ENCODE measurements at places on chromosomes 3 and 15.

GRCh38 chr3:10047876-10048275, 21.6 kb downstream of the FANCD2 start:
- DNase-seq: no peak

DNA sequence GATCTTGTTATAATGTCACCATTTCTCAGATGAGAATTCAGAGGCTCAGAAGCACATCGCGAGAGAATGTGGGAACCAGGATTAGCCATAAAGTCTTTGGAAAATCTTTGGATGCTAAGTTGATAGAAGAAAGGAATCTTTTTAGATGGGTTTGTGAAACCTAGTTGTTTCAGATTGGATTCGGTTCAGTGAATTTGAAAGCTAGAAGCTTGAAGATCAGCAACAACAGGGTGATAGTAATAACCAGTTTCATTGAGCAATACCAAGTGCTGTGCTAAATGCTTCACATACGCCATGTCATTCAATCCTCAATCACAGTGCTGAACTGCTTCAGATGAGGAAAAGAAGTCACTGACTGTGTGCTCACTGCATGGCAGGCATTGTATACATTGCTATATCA, 47.4 kb upstream of the MITF start:
- DNase-seq: no peak

GRCh38 chr3:20811631-20812030, 625.6 kb upstream of the SGO1 start:
- no peak for DNase-seq

DNA sequence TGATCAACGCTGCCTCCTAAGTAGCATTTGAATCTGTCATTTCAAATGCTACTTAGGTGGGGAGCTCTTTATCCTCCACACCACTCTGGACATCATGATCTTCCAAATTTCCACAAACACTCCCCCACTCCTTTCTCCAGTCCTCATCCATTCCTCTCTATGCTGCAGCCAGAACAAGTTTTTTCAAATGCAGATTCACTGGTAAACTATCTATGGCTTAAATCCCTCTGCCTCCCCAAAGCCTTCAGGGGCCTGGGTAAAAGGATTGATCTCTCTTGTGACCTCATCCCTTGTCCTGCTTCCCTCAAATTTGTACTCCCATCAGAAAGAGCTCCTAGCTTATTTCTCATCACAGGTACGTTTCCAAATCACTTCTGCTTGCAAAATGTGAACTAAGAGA, 1.3 kb upstream of the AEN start:
- no peak for DNase-seq

- peak; percentile 47 for DNase-seq
Measured at GRCh38 chr3:43223670-43224364, 62.5 kb upstream of the SNRK start.

GRCh38 chr3:70028361-70028760, 28.8 kb downstream of the SAMMSON start:
- DNase-seq: no peak

DNA sequence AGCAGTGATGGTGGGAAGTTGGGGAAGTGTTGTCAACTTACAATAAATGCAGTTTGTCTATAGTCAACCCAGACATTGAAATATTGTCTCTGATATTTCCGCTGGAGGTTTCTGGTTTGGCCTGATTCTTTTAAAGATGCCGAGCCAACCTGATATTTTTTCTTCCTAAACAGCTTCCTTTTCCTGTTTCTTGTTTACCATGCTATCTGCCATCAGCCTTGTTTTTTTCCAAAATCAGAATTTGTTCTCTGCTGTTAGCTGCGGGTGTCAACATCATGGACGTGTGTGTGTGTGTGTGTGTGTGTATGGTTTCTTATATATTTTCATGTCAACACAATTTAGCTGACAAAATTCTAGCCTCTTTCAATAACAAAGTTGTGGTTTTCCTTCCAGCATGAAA, 41.2 kb upstream of the XCR1 start:
- no peak for DNase-seq

DNA sequence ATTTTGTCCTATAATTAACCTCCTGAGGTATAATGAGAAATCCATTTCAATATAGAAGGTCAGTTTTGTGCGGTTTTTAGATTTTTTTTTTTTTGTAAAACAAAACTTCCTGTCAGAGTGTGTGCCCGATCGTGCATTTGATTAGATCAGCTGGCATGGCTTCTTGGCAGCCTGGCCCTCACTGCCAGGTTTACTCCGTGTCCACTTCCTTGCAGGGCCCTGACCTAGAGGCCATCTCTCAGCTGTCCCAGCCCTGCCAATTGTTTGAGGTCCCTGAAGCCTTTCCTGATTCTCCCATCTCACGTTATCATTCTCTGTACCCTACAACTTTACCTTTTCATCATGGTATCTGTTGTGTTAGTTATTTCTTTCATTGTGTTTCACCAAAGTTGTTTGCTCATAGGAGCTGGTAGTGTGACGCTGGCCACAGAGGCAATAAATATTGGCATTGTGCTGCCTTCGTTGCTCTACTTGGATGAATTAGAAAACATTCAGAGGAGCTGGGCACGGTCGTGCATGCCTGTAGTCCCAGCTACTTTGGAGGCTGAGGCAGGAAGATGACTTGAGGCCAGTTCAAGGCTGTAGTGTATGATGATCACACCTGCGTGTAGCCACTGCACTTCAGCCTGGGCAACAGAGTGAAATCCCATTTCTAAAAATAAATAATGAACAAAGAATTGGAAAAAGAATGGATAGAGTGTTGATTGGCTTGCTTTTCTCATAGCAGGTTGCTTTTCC, 202.0 kb downstream of the GHSR start:
- no peak for DNase-seq

GRCh38 chr3:178217479-178217878, 318.8 kb upstream of the KCNMB2 start:
- no peak for DNase-seq

DNA sequence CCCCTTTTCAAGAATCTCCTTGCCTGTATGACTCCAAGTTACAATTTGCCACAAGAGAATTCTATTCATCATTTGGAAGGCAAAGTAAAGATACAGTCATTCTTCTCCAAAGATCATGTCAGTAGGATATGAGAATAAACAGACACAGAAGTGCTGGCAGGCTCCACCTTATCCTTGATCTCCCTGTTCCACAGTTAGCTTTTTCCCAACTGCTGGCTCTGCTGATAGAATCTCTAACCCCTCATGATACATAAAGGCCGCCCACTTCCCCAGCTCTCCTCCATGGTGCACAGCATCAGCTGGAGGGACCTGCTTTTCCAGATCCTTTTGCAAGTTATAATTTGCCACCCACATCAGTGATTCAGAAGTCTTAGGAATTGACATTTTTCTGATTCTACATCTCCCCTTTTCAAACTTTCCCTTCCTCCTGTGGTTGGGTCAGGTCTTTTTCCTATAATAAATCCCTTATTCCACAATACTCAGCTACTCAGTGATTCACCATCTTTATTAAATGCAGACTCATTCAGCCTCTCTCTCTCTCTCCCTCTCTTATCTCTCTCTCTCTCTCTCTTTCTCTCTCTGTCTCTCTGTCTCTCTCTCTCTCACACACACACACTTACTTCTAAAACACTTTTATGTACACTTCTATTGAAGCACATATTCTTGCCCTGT, 465.4 kb downstream of the GBE1 start:
- no peak for DNase-seq

GRCh38 chr3:8952130-8952529, 11.1 kb downstream of the RAD18 start:
- no peak for DNase-seq

DNA sequence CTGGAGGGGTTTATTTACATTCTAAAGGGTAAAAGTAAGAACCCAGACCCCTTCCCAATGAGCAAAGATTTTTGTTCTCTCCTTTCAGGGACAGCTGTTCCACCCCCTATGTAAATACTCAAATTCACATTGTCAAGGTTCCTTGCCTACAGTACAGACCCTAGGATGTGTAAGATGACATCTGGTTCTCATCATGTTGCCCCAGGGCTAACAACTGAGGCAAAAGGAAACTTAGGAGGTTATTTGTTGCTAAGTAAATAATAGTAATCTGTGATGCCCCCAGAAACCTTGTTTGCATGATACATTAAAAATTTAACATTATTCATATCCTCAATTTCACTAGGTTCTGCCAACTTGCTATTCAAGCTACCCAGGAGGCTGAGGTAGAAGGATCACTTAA, 135.0 kb upstream of the CCNL1 start:
- DNase-seq: no peak

DNA sequence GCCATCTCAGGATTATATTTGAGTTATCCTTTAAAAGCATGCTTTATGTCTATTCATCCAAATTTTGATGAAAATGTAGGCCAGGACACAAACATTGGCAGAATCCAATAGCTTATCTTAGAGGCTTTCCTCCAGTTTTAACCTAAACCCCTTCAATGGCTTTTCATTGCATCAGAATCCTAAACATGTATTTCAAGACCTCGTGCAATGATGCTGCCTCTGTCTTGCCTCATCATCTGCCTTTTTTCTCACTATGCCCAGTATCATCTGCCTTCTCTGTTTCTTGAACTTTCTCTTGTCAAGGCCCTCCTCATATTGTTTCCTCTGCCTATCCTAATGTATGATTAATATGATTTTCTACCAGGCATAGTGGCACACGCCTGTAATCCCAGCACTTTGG, 76.1 kb upstream of the MAP4 start:
- DNase-seq: no peak

DNA sequence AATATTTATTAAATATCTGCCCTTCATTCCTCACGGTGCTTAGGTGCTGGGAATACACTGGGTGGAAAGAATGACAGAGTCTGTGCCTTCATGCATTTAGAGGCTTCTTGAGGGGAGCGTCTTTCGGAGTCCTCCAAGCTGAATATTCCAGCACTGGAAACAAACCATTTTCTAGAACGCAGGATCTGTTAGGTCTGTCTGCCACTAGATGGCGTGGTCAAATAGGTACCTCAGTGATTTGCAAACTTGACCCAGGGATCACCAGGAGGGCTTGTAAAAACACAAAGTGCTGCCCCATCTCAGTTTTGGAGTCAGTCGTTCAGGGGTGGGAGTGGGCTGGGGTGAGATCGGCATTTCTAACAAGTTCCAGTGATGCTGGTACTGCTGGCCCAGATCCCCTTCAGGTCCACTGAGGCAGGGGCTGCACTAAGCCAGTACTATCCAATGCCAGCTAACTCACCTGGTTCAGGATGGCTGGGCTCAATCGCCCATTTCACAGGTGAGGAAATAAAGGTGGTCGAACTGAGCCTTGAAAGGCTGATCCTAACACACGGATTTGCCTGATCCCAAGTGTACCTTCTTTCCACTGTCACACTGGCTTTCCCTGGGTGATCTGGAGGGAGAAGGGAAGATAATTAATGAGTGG, 14.8 kb downstream of the ARNT2 start:
- peak; percentile 34 for DNase-seq

DNA sequence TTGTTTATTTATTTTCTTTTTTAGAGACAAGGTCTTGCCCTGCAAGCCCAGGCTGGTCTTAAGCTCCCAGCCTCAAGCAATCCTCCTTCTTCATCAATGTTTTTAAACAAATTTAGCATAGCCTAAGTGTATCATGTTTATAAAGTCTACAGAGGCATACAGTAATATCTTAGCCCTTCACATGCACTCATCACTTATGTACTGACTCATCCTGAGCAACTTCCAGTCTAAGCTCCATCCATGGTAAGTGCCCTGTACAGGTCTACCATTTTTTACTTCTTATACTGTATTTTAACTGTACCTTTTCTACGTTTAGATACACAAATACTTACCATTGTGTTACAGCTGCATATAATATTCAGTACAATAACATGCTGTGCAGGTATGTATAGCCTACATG, 860.0 kb downstream of the FHIT start:
- DNase-seq: no peak

GRCh38 chr3:155634121-155634719, 110.7 kb downstream of the PLCH1 start:
- DNase-seq: no peak

- peak; percentile 35 for DNase-seq
Measured at GRCh38 chr3:179348325-179349013, 960 bp downstream of the MFN1 start.

- DNase-seq: no peak
Measured at GRCh38 chr3:149181182-149181581, 40.4 kb downstream of the CP start.

DNA sequence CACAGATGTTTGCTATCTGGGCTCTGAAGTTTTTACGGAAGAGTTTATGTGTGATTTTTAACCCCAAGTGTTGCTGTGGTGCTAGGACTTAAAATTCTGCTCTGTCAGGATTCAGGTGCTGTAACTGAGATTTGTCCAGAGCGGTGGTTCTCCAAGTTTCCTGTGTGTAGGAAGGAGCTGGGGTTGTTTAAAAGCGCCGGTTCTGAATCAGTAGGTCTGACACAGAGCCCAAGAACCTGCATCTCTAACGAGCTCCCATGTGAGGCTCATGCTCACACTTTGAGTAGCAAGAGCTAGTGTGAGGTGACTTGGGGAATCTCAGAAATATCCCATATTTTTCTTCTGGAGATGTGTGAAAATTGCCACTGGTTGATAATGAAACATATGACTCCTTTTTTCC, 325.5 kb downstream of the SATB1 start:
- DNase-seq: no peak

- DNase-seq: peak; percentile 17
Measured at GRCh38 chr3:8837162-8837561, 67.7 kb upstream of the OXTR start.

DNA sequence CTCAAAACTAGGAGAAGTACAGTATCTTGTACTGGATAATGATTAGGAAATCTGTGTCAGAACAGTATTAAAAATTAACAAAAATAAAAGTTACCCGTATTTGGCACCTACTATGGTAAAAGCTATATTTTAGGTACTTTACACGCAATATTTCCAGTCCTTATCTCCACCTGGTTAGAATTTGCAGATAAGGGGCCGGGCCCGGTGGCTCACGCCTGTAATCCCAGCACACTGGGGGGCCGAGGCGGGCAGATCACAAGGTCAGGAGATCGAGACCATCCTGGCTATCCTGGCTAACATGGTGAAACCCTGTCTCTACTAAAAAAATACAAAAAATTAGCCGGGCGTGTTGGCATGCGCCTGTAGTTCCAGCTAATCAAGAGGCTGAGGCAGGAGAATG, 28.4 kb downstream of the MKRN2OS start:
- DNase-seq: no peak

- DNase-seq: no peak
Measured at GRCh38 chr3:43902415-43902814, 211.7 kb downstream of the ABHD5 start.

DNA sequence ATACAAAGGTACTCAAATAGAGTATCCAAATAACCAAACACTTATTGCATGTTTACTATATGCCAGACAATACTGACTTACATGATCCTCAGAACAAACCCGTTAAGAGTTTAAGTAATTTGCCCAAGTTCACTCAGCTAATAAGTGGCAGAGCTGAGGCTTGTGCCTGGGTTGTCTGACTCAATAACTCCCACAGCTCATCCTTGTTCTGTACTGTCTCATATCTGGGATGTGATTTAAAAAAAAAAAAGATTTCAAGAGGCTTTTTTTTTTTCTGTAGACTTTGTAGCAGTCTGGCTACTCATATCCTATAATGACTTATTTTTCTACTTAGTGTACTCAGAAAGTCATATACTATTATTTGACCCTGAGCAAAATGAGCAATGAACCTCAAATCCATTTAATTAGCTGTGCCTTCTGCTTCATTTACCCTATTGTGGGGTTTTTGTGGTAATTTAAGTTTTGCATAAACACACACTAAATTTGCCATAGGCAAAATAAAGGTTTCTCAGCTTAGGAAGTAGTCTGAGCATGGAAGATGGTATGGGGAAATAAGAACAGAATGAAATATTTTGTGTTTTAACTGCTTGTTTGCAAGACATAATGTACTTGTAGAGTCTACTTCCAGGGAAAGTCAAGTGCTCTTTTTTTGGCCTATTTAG, 3.1 kb downstream of the NSUN3 start:
- DNase-seq: no peak

Measured in OCI-M1 (cell line).